Activated CD4-positive, alpha-beta T cell treated with anti-CD3 and anti-CD28 coated beads for 36 hours (primary cell): ENCODE measurements at places on chromosomes 12 and 14. TPM values are rescaled to one million over a fixed set of nuclear protein-coding genes. Genes with fewer than 3 reads are reported as not detected.

The ASIC1 gene
- total RNA-seq, result 8.0 TPM

The GDF11 gene
- 9.5 TPM for total RNA-seq

The GYS2 gene
- total RNA-seq, result not detected

The RD3L gene
- not detected for total RNA-seq

The NAA30 gene
- 14.2 TPM for total RNA-seq

The ZNF385A gene
- total RNA-seq, result 0.74 TPM

The CAMKK2 gene
- 30.3 TPM for total RNA-seq

The KLRC2 gene
- total RNA-seq, result not detected

The SSPN gene
- total RNA-seq, result not detected

The C12orf50 gene
- total RNA-seq, result 0.11 TPM

The ERGIC2 gene
- total RNA-seq, result 104 TPM

The AGAP2 gene
- total RNA-seq, result 28.0 TPM

The KRT75 gene
- not detected for total RNA-seq

The HOXC5 gene
- not detected for total RNA-seq

The KCNJ8 gene
- total RNA-seq, result not detected
